ENCODE measurements at places on chromosomes 6 and 20.

DNA sequence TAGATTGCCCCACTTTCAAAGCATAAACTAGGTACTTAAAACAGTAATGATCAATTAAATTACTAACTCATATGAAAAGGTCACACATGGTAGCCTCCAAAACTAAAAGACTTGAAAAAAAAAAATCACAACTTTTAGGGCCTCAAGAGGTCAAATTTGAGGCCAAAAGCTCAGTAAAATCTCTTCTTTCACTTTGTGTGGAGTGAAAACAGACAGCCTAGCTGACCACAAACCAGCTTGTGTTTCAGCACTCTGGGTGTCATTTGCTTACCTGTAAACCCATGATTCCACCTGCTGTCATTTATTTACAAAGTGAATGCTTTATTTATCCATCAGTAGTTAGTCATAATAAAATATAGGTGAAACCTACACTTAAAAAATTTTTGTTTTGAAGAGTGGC is 34.0 kb downstream of the GNAS start:
- no peak for DNase-seq

DNA sequence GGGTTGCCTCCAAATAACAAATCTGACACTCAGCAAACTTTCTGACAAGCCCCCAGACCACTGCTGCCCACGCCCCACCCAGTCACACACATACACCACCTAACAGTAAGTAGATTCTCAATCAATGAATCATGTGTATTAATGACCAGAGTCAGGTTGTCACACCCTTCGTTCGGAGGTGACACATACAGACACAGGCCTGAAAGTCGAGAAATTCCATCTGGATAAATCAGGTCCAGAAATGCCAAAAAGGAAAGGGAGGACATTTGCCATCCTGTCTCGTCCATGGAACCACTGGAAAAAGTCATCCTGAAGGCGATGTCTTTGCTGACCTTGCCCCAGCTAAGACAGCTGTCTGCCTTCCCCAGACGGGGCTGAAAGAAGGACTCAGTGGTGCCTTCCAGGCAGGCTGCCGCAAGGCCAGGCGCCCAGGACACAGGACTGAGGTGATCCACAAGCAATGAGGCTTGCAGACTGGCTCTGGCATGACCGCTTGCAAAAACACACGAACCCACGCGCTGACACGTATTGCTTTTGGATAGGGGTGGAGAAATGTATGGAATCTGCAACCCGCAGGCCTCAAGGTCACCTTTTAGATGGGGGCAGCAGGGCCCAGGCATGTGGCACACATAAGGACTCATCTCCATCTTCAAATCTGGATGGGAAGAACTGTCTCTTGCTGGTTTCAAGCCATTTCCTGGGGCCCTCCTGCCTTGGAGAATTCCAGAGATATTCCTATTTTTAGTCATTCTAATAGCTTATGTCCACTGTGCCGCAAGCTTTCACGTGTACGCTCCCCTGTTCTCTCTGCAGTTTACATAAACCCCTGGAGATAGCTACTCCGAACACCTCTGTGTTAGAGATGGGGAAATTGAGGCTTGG is 9.0 kb downstream of the NFATC2 start:
- DNase-seq: peak; percentile 77

DNA sequence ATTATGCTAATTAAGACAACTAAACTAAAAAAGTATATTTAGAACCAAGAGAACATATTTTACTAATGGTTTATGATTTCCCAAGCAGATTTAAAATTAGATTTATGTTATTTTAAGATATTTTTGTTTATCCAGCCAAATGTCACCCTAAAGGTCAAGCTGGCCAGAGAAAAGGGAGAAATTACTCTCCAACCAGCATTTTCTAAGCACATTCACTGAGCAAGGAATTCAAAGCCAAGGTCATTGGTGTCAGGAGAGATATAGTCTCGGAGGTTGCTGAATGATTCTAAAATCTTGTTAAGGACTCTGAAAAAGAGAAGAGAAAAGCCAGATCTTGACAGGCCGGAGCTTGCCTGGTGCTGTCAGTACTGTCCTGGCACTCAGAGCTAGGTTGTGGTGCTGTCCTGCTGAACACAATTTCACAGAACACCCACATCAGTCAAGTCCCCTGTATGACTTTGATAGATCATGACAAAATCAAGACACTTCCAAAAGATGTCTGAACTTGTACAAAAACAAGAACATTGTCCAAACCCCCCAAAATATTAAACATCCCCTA is 222.3 kb upstream of the SMLR1 start:
- DNase-seq: no peak

GRCh38 chr20:50034567-50035180 is 51.9 kb downstream of the SNAI1 start:
- DNase-seq: no peak

DNA sequence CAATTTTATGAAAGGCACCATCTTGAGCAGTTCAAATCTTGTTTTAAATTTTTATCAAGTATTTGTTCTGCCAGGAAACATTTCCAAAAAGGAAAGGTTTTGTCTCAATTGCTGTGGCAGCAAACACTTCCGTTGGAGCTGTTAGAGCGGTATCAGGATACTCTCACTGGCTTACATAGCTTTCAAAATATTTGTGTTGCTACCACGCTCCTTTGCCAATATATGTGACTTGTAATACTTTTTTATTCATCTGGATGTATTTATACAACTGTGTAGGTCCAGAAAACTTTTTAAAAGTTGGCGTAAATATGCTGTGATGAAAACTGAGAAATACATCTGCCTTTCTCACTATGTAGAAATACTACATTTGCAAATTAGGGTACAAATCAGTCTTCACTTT is 37.8 kb upstream of the NHSL1 start:
- DNase-seq: no peak

GRCh38 chr6:41103847-41104246 is 31.1 kb downstream of the NFYA start:
- no peak for DNase-seq

- DNase-seq: no peak
Observed at GRCh38 chr20:1535420-1536175, 21.9 kb downstream of the SIRPD start.

GRCh38 chr6:170297576-170298330 is 6.9 kb upstream of the DLL1 start:
- no peak for DNase-seq
